GF-D8 (cell line): ENCODE measurements at places on chromosomes 5 and 9.
A peak's percentile ranks its signal among the peaks of the same experiment; 100 is the strongest.

- no peak for DNase-seq
These were observed 53.1 kb downstream of the COL5A1 start for GRCh38 chr9:134694714-134695113.

DNA sequence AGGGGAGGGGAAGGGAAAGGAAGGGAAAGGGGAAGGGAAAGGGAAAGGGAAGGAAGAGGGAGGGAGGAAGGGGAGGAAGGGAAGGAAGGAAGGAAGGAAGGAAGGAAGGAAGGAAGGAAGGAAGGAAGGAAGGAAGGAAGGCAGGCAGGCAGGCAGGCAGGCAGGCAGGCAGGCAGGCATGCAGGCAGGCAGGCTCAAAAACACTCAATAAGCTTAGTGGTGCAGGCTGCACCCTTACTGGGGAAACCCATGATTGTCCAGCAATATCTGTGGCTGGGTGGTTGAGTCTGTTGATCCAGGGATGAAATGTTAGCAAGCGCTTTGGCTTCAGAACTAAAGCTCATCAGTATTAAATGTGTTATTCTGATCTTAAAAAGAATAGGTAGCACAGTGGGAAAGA is 145.6 kb downstream of the LPAR1 start:
- no peak for DNase-seq

DNA sequence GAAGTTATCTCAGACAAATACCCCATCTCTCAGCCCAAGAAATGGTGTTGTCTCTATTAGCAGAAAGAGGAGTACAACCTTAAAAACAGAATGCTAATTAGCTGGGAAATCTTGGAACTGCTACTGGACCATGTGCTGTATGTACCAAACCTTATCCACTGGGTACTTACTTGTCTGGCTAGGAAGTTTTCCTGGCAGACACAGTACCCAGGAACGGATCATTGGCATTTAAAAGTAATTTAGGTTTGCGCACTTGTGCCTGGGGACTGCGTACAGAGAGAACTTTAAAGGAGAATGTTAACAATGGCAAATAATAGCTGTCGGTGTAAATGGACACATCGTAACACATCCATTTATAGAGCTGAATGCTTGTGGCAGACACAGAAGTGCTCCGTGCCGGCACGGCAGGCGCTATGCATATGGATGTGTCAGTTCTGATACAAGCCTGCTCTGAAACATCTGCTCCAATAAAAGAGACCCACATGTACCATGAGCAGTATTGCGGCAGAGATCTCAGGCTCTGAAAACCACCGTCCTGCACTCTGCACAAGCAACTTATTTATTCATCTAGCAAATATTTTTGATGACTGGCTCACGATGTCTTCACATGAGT is 290.6 kb upstream of the PANK3 start:
- DNase-seq, result no peak

DNA sequence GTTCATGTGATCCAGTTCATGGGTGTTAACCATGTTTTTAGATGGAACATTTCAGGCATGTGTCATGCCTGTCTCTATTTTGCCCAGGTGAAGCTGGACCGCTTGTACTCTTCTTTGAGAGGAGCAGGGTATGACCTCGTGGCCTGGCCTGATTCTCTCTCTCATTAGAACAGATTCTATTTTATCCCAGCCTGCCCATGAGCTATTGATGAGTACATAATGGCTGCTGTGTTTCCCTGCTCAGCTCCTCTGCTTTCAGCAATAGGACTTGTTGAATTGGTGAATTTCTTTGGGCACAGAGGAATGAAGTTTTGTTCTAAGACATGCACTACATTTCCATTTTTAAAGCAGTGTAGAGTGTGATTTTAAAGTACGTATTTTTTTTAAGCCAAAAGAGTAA is 86.2 kb downstream of the HACD4 start:
- no peak for DNase-seq

- no peak for DNase-seq
These were observed 58.2 kb downstream of the CHSY3 start for GRCh38 chr5:129962506-129962905.

DNA sequence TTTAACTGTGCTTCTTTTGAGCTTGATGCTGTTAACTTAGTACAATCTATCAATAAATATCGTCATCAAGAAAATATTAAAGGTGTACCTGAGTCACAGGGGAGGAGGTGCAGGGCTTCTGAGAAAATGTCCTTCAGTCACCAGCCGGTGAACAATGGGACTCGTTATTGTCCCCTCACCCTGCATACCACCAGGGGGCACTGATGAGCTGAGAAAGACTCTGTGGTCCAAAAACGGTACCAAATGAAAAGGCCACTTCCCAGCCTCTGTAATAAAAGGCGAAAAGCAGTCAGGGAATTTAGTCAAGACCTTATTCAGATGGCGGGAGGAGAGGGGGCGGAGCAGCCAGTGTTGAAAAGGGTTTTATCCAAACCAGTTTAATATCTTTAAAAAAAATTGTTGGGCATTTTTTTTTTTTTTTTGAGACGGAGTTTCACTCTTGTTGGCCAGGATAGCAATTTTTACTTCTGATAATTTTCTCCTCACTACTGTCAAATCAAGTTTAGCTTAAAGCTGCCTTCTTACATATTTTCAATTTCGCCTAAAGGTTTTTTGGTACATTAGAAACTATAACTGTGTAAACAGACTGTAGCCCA is 271.9 kb upstream of the ADAMTS16 start:
- DNase-seq, result no peak

DNA sequence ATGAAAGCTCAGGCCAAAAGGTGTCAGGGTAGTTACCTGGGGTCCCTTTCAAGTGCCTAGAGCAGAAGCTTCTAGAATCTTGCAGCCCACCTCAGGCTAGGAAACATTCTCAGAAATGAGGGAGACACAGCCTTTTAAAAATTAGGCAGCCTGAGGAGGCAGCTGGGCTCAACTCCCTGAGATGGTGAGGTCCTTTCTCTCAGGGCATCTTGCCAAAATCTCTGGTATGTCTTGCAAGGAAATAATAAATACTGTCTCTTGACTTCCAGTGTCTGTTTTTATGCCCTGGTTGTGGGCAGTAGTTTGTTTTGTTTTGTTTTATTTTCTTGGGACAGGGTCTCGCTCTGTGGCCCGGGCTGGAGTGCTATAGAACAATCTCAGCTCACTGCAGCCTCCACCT is 100.9 kb upstream of the APC start:
- no peak for DNase-seq

- DNase-seq, result no peak
These were observed 27.7 kb upstream of the SLC12A7 start for GRCh38 chr5:1139331-1140170.

GRCh38 chr5:56264417-56265025 is 31.4 kb upstream of the ANKRD55 start:
- no peak for DNase-seq

GRCh38 chr5:86565197-86565789 is 52.4 kb upstream of the COX7C start:
- DNase-seq, result peak; percentile 0

- no peak for DNase-seq
These were observed 544 bp downstream of the FNBP1 start for GRCh38 chr9:130042406-130042884.

GRCh38 chr9:119959846-119960545 is 590.8 kb upstream of the BRINP1 start:
- DNase-seq, result no peak

GRCh38 chr5:149724130-149724840 is 5.8 kb upstream of the PPARGC1B start:
- DNase-seq, result no peak

DNA sequence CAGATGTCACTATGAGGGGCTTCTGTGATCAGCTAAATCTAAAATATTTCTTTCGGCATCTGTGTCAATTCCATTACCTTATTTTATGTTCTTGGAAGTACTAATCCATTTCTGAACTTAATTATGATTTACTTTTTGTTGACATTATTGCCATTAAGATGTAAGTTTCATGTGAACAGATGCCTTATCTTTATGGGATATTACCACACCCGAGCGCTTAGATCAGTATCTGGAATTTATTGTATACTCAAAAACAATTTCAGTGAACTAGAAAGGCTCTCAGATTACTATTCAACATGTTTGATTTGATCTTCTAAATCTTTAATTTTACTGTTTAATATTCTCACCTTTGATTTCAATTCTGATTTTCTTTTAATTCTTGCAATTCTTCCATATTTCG is 567.7 kb upstream of the TLE4 start:
- no peak for DNase-seq

GRCh38 chr9:24090566-24090965 is 264.5 kb upstream of the ELAVL2 start:
- DNase-seq, result no peak

- no peak for DNase-seq
These were observed 22.3 kb upstream of the DPYSL3 start for GRCh38 chr5:147532156-147532555.

- no peak for DNase-seq
These were observed 345.7 kb downstream of the DEPDC1B start for GRCh38 chr5:60354311-60354710.

- no peak for DNase-seq
These were observed 2.7 kb downstream of the NCS1 start for GRCh38 chr9:130174920-130175321.

DNA sequence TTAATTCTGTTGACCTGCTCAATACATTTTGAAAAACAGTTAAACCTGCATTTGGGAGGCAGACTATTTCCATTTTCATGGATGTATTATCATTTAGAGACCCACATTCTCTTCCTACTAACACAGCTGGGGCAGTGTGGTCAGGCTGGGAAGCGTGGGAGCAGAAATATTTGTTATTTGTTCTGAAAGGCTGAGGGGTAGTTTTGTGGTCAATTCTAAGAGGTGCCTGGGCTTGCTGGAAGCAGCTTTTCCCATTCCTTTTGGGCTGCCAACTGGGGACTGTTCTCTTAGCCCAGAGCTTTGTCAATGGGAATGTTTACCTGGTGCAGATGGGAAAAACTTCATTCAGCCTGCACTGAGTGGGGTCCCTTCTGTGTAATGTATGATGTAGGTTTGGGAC is 171.4 kb upstream of the DAP start:
- no peak for DNase-seq

- DNase-seq, result no peak
These were observed 17.5 kb downstream of the ADRA1B start for GRCh38 chr5:159933531-159934485.

- DNase-seq, result no peak
These were observed 169.8 kb downstream of the COL23A1 start for GRCh38 chr5:178420354-178420781.

GRCh38 chr9:129835860-129836223 is 584 bp downstream of the USP20 start:
- no peak for DNase-seq

DNA sequence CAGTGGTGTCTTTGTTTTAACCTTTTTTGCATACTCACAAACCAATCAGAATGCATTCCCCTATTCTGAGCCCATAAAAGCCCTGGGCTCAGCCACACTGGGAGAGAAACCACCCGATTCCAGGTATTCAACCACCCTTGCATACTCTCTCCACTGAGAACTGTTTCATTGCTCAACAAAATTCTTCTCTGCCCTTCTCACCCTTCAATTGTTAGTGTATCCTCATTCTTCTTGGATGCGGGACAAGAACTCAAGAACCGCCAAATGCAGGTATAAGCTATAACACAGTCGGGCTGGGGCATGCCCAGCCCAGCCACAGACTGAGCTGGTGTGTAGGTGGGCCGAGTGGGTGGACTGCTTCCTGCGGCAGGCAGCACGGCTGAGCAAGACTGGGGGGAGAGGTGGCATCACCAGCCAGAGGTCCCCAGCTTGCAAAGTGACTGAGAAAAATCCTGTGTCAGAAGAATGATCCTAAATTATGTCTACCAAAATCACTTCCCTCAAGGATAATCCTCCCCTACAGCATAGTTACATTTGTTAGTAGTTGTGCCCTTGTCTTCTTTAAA is 141.0 kb downstream of the SSBP2 start:
- DNase-seq, result no peak

DNA sequence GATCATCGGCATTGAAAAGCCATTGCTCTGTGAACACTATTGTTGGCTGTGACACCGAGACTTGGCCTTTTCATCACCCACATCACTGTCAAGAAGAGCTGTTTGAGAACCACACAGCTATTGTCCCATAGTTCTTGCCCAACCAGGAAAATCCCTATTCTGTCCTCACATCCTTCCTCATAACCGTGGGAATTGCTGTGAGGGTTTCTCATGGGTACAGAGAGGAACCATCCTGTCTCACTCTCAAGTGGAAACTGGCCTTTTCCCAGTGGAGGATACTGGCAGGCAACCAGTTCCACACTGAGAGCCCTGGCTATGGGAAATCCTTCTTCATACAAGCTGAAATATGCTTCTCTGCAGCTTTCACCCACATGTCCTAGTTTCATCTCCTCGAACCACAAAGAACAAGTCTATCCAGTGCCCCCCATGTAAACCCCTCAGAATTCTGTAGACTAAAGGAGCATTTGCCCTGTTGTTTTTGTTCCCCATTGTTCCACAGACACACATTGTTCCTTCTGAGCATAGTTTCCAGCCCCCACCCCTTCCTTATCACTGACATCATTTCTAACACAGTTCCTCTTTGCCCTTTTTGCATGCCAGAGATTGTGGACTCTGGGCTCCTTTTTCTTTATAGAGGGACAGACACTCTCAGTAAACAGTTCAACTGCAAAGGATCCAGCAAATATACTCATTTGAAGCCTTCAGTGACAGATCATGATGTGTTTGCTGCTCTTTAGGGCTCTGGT is 57.8 kb upstream of the C5orf46 start:
- DNase-seq, result no peak

GRCh38 chr9:96417051-96417586 is 1.1 kb downstream of the ZNF367 start:
- DNase-seq, result peak; percentile 60

- no peak for DNase-seq
These were observed 187.1 kb downstream of the CFAP90 start for GRCh38 chr5:7663808-7664207.
